ENCODE measurements at places on chromosomes 7 and 10.

DNA sequence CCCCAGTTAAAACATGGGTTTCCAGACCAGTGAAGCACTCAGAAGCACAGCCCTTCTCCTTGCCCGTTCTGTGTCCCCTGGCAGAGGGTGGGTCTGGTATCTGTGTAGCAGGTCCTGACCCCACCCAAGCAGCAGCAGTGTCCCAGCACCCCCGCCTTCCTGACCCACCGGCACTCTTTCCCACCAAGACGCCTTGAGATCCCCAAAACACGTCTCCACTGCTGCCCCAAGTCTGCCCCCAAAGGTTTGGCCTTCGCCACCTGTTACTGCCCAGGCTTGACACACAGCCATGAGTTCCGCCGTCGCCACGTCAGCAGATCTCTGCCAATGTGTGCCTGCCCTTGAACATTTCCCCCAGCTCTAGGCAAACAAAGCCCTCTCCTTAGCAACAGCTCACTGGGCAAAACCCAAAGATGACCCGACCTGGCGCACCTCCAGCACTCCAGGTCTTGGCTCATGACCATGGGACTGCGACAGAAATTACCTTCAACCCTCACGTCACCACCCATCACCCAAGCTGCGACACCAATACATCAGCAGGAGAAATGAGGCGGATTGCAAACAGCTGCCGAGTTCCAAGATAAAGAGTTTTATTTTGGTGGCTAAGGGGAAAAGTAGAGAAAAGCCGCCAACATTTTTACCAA, 75.6 kb downstream of the CTBP2 start:
- no peak for DNase-seq

DNA sequence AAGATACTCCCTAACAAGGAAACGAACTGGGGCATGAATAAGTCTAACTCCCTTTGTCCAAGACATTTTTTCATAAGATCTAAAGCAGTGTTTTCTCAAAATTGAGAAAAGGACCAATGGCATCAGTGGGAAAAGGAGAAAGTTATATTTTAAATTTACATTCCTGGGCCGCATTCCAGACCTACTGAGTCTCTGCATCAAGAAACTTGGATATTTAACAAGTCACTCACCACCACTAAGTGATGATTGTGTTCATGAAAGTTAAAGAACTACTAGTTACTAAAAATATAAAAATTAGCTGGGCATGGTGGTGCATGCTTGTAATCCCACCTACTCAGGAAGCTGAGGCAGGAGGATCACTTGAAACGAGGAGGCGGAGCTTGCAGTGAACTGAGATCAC, 149.6 kb upstream of the MEOX2 start:
- DNase-seq: no peak

- DNase-seq: no peak
Observed at GRCh38 chr10:77715088-77715487, 77.5 kb upstream of the KCNMA1 start.

GRCh38 chr7:100152937-100153666, 4.4 kb downstream of the LAMTOR4 start:
- DNase-seq: no peak

- DNase-seq: no peak
Observed at GRCh38 chr7:99132595-99133321, 11.2 kb downstream of the SMURF1 start.

DNA sequence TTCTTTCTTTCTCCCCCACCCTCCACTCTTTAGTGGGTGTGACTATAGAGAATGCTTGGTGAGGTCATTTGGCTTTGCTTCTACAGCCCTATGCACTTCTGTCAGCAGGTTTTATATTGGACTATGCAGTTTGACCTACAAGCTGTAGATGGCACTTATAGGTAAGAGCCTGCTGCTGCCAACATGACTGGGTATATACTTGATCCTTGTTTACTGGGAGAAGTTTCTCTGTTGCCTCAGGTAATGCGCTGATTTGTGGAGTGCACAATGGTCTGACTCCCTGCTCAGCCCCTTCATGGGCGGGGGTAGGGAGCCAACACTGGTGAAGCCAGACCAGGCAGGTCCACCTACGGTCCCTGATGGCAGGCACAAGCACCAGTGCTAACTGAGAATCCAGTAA, 33.7 kb upstream of the C7orf33 start:
- DNase-seq: no peak

DNA sequence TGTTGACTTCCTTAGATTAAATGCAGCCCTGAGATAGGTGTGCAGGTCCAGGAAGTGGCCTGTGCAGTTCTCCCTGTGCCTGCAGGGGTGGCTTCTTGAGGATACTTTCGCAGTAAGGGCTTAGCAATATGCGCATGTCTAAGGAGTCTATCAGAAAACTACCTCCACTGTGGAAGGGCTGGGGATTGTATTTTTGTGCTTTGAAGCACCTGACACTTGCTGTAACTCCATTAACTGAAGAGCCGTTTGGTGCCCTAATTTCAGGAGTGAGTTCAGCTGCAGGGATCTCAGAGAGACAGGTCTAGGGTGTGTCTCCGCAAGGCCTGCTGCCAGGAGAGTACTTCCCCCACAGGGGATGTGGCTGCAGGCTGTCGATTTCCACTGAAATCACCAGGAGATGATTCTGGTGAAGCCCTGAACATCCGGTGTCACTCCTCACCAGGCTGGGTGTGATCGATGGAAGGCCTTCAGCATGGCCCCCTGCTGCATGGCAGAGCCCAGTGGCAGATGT, 35.5 kb downstream of the IKZF1 start:
- peak; percentile 79 for DNase-seq

- no peak for DNase-seq
Observed at GRCh38 chr7:70949862-70950261, 182.1 kb upstream of the GALNT17 start.
